ENCODE measurements at places on chromosomes 2 and 18. TPM values are rescaled to one million over a fixed set of nuclear protein-coding genes. Genes with fewer than 3 reads are reported as not detected.
A peak's percentile ranks its signal among the peaks of the same experiment; 100 is the strongest.

SCYGR4 gene
- not detected for total RNA-seq

TMEM163 gene
- total RNA-seq, result not detected

FSHR gene
- not detected for total RNA-seq

C1QL2 gene
- total RNA-seq, result not detected

MARCHF4 gene
- total RNA-seq, result not detected

AFTPH gene
- total RNA-seq, result 20.1 TPM

SNORC gene
- 14.6 TPM for total RNA-seq

DNA sequence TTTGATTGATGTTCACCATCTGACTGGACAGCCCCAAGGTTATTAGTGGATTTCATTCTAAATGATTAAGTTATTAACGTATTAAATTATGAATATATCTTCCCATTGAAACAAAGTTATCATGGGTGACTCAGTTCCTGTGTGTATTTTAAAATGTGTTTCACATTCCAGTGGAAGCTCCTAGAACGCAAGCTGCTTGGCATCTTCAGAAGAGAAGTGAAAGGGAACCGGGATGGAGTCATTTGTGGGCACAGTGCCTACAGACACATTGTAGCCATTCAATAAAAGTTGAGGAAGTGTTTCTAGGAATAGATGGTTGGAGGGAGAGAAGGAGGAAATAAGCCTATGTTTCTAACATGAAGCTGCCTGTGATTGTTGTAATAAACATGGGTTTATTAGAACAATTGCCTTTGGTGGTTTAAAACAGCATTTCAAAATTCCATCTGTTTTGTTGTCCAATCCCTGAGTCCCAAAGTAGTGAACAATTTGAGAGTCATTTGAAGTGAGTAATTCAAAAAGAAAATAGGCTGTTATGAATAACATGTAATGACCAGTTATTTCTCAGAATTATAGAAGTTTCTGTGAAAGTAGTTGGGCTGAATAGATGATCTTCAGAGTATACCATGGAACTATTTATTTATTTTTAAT, 143.5 kb downstream of the PKP4 start:
- DNase-seq, result peak; percentile 48

DNA sequence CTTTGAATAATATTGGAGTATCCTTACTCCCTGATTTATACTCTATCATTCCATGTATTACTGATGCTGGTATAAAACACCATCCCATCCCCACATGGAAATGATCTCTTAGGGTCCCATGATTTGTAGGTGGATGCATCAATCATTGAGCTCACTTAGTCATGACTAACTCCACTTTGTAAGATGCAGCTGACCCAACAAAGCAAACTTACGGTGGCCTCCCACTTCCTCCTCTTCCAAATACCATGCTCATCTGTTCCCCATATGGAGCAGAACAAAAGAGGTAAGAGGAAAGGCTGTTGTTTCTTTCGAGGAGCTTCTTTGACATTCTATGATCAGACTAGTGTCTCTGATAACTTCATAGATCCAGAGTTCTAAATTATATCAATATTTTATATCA, 640.2 kb upstream of the SLC39A10 start:
- DNase-seq, result no peak

DNA sequence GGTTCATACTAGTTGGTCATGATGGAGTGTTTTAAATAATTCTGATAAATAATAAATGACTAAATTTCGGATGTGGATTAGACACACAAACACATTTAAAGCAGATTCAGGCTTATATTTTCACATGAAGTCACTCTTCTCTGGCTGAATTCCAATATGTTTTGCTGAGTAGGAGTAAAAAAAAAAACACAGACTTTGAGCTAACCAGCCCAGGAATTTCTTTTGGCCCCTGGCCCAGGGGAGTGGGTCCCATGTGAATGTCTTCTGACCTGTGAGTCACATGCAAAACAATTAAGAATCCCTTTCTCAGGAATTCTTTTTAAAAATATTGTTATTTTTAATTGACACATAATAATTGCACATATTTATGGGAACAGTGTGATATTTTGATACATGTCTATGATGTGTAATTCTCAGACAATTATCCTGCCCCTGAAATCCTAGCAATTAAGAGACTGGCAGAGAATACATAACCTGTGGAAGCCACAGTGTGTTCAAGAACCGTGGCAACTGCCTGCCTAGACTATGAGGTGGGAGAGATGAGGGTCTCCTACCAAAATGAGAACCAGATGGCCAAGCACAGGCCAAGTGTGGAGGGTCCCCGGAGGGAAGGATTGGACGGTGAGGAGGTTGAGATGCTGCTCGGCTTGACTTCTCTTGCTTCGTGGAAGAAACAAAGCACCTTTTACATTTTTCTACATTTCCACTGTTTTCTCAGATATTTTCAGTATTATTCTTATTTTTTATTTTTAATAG, 236.4 kb downstream of the PIEZO2 start:
- peak; percentile 69 for DNase-seq

DNA sequence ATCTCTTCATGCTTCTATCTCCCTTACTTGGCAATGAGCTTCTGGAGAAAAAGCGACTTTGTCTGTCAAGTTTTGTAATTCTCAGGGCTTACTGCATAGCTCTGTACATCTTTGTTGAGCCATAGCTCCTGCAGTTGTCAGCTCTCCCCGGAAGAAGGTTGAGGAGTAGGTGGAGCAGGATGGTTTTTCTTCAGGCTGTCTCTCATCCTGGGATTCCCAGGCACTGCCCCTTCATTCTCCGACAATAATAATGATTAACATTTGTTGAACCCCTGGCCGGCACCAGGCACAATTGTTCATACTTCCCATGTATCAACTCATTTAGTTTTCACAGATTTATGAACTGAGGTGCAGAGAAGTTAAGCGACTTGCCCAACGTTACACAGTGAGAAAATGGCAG, 23.5 kb upstream of the RHOB start:
- no peak for DNase-seq

- no peak for DNase-seq
These were observed 34.6 kb upstream of the GLI2 start for GRCh38 chr2:120701096-120701495.

DNA sequence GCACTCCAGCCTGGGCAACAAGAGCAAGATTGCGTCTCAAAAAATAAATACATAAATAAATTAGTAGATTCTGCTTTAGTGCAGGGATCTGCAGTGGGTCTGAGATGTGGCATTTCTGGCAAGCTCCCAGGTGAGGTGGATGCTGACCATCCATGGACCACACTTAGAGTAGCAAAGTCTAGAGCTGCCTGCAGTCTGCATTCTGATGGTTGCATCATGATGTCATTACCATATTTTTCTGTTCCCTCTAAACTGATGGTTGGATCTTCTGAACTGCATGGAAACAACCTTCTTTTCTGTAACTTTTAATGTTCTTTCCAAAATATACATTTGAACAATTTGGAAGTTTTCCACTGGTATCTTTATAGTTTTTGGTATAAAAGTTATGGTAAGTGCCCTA, 42.9 kb downstream of the MYL12B start:
- DNase-seq, result no peak

DNA sequence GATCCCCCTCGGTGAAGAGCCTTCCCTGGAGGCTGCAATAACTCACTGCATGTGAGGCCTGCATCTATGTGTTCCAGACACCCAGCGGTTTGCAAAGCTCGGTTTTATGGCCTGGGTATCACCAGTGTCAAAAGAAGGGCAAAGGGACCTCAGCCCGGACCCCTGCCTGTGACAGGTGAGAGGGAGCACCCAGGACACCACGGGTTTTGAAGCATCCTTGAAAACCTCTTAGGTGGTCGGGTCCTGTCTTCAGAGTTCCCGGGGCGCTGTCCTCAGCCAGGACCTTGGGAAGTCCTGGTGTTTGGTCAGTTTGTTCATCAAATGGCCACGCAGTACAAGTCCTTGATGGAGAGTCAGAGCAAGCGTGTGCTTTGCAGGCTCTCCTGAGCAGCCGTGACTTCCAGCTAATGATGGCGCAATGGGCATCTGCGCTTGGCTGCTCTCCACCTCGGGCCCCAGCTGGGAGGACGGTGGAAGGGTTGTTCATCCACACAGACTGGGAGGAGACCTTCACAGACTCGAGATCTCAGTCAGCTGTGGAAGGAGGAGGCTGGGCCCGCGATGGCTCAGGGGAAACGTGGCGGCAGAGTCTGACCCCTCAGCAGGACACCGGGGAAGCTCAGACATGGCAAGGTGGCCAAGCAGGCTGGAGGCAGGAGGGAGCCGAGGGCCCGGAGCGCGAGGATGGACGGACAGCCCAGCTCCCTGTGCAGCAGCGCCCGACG, 113.1 kb upstream of the GPC1 start:
- DNase-seq, result no peak

DNA sequence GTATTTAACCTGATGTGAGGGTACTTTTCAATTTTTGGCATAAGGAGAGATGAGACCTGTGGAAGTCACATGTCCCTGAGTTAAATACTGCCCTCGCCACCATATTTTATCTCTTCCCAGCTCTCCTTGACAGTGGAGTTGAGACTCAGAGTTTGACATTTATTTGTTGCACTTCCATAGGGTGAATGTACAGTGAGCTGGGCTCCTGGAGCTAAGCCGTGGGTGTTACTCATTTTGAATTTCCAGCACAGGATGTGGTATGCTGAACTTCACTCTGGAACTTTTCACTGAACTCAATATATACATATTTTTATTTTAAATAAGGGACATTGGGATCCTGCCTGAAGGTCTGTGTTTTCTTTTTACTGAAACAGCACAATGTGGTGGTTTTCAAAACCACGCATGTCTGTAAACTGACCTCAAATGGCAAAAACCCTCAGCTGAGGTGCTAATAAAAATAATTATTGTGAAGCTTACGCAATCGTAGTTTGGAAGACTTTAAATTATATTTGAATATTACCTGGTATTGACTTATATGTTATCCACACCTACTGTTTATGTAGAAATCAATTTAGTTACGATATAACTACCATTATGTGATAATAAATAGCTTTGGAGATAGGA, 12.1 kb downstream of the RNF144A start:
- no peak for DNase-seq

DNA sequence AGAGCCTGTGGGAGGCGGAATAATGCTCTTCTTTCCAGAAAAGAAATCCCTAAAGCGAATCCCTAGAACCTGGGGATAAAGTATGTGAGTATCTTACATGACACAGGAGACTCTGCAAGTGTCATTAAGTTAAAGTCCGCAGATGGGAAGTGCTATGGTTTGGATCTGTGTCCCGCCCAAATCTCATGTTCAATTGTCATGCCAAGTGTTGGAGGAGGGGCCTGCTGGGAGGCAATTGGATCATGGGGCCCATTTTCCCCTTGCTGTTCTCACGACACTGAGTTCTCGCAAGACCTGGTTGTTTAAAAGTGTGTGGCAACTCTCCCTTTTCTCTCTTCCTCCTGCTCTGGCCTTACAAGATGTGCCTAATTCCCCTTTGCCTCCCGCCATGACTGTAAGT, 207.8 kb downstream of the MYT1L start:
- no peak for DNase-seq

- DNase-seq, result no peak
These were observed 6.9 kb downstream of the UGT1A10 start for GRCh38 chr2:233643128-233643527.

GRCh38 chr18:44374966-44375365, 305.7 kb upstream of the SETBP1 start:
- no peak for DNase-seq

DNA sequence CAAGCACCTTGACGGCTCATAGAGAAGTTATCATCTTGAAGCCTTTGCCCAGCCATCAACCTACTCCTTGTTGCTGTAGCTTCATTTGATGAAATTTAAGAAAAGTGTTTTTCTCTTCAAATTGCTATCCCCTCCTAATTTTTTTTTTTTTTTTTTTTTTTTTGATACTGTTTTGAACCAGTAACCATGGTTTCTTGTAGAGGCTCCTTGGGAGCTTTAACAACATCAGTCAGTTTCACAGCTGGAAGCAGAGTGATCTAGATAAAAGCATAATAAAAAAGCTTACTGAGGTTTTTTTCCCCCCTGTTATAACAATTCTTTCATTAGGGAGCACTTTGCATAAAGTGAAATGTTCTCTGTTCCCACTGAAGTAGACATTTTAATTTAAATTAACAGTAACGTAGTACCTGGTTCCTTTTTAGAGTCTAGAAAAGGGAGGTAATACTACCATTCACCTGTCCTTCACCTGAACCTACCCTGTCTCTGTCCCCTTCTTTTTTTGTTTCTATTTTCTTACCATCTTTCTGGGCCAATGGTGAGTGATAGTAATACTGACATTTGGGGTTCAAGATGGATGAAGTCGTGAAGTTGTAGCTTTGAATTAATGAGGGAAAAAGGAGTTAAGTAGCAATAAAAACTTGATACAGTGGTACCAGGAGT, 101.5 kb downstream of the NCOA1 start:
- DNase-seq, result no peak

DNA sequence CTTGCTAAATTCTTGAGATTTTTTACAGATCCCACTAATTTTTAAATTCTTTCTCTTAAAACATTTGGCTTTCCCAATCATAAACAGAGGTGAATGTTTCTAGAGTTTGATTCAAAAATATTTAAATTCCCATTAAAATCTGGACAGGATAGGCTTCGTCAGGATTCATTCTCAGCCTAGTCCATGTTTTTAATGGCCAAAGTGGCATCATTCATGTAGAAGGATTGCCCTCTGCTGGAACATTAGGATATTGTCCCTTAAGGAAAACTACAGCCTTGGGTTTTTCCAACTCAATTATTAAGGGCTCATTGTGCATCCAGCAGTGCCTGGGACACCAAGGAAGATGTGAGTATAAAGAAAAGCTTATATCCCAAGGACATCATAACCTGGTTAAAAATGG, 71.7 kb downstream of the TPGS2 start:
- peak; percentile 30 for DNase-seq

GRCh38 chr2:15968280-15969178, 28.2 kb downstream of the MYCN start:
- DNase-seq, result no peak

DNA sequence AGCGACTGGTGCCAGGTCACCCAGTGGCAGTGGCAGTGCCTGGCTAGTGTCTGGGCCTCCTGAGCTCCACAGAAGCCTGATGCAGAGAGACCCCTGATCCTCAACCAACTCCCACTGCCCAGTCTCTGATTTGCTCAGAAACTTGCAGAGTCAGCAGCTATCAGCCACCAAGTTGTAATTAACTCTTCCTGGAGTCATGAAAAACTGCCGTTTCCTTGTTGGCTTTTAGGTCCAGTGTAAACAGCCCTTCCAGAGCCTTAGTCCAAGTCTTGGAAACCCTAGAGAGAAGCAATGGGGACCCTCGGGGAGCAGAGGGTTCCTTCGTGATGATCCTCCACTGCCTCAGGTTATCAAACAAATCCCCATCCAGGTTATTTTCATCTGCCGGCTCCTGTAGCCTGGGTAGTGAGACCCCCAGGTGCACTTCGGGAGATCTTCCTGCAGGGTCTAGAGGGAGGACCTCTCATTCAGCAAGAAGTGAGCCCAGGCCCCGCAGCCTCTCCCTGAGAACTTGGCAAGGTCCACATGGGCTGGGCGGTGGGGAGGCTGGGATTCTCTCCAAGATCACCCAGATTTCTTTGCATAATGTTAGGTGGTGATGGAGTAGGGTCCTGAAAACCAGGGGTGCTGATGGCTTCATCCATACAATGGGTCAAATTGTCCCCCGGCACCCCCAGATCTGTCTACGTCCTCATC, 137.7 kb upstream of the HDAC4 start:
- no peak for DNase-seq

- DNase-seq, result no peak
These were observed 70.8 kb upstream of the NABP1 start for GRCh38 chr2:191607096-191607495.
